ENCODE measurements at places on chromosomes 1 and 21. TPM values are rescaled to one million over a fixed set of nuclear protein-coding genes. Genes with fewer than 3 reads are reported as not detected.

Gene OR2L8
- not detected for total RNA-seq

Gene PAQR6
- 3.3 TPM for total RNA-seq

Gene LYST
- total RNA-seq, result 5.6 TPM

Gene SYDE2
- total RNA-seq, result 0.72 TPM

Gene AGO4
- total RNA-seq, result 4.2 TPM

Gene TCHHL1
- total RNA-seq, result not detected

Gene CCDC30
- total RNA-seq, result 0.92 TPM

Gene TPTE
- total RNA-seq, result not detected

Gene ORC1
- total RNA-seq, result 18.1 TPM

Gene KRTAP19-1
- total RNA-seq, result not detected

Gene FMOD
- total RNA-seq, result 0.01 TPM

Gene GBP7
- total RNA-seq, result not detected

Gene C1orf52
- 20.6 TPM for total RNA-seq

Gene RAP1GAP
- 14.4 TPM for total RNA-seq

Gene CACNA1S
- total RNA-seq, result not detected

Gene F11R
- total RNA-seq, result 52.6 TPM

Gene ACTN2
- total RNA-seq, result not detected

Gene YBEY
- 26.7 TPM for total RNA-seq

Gene TMEM125
- not detected for total RNA-seq

Gene VTCN1
- not detected for total RNA-seq

Gene ACOT11
- 1.4 TPM for total RNA-seq

Gene CSF3R
- total RNA-seq, result not detected

Gene CD5L
- total RNA-seq, result not detected

Gene RNU1-4
- total RNA-seq, result not detected

Gene PIP5K1A
- 41.8 TPM for total RNA-seq

Gene OR2M3
- total RNA-seq, result not detected

Gene CFHR4
- not detected for total RNA-seq

Gene TSPEAR
- not detected for total RNA-seq

Gene VWA5B1
- total RNA-seq, result not detected

Gene CLCA1
- total RNA-seq, result not detected

Gene NT5C1A
- total RNA-seq, result not detected

Gene PGBD5
- 0.82 TPM for total RNA-seq

Gene CATSPERE
- 0.05 TPM for total RNA-seq

Gene AADACL4
- total RNA-seq, result not detected

Gene ADAMTS1
- total RNA-seq, result 0.16 TPM

Gene KRTAP13-2
- not detected for total RNA-seq

Gene SPATA1
- 0.88 TPM for total RNA-seq

Gene MIXL1
- total RNA-seq, result 0.24 TPM

Gene GNL2
- total RNA-seq, result 47.6 TPM

Gene OPTC
- total RNA-seq, result not detected

Gene RAB7B
- total RNA-seq, result 2.0 TPM

Gene IFNGR2
- 52.8 TPM for total RNA-seq

Gene SMIM34
- not detected for total RNA-seq

Gene ST6GALNAC5
- not detected for total RNA-seq

Gene SRGAP2C
- 5.6 TPM for total RNA-seq

Gene LENEP
- total RNA-seq, result not detected

Gene VSIG8
- not detected for total RNA-seq

Gene DSCAM
- not detected for total RNA-seq

Gene ANXA9
- 0.83 TPM for total RNA-seq
